Stimulated activated naive CD8-positive, alpha-beta T cell treated with anti-CD3 and anti-CD28 coated beads, Interleukin-15, Interleukin-2, amounts not matched to agents 100 U/mL and 50 U/mL, for 24 hours (primary cell): ENCODE measurements at places on chromosomes 16 and 17.

- DNase-seq, result no peak
Measured at GRCh38 chr16:25546791-25547190, 145.0 kb upstream of the HS3ST4 start.

DNA sequence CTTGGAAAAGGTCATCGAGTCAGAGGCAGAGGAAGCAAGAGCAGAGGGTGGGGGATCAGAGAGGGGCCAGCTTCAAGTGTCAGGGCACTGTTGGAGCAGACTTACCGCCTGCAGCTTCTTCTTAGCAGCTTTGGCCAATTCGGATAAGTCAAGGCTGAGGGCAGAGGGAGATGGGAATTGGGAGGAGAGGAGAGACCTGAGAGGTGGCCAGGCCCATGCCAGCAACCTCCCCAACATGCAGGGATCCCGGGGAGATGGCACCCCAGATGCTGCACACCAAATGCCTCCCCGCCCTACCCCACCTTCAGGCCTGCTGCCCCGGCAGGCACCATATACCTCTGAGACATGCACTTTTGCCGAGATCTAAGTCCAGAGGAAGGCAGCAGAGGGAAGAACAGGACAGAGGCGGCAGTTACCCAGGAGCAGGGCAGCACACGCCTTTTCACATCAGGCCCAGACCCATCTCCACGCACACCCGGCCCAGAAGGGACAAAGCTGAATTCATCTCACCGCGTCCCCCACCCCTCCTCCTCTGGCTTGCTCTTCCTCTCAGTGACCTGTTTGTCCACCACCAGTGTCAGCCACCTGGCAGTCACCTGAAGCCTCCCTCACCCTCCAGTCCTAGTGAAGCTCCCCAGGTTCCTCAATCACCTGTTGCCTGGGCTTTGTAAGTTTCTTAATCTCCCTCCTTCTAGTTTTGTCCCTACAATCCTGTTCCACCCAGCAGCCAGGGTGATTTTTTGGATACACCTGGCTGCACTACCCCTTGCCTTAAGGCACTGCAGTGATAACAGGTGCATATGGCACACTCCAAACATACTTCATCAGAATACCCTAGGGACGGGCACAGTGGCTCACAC is 10.4 kb downstream of the TP53I13 start:
- no peak for DNase-seq

GRCh38 chr17:11094331-11094730 is 146.7 kb upstream of the SHISA6 start:
- DNase-seq, result no peak

DNA sequence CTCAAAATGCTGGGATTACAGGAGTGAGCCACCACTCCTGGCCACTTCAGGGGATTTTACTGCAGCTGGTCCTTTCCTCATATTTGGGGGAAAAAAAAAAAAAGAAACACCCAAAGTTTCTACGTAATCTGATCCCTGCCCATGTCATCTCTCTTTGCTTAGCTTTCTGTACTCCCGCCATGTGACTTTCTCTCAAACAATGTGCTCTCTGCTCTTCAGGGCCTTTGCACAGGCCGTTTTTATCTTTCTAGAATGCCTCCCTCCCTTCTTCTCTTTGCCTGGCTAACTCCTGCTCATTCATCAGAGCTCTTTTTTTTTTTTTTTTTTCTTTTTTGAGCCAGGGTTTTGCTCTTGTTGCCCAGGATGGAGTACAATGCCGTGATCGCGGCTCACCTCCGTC is 4.9 kb upstream of the HDAC5 start:
- no peak for DNase-seq
